Activated T-cell treated with anti-CD3 and anti-CD28 coated beads for 24 hours (primary cell): ENCODE measurements at places on chromosomes 7 and 10.

DNA sequence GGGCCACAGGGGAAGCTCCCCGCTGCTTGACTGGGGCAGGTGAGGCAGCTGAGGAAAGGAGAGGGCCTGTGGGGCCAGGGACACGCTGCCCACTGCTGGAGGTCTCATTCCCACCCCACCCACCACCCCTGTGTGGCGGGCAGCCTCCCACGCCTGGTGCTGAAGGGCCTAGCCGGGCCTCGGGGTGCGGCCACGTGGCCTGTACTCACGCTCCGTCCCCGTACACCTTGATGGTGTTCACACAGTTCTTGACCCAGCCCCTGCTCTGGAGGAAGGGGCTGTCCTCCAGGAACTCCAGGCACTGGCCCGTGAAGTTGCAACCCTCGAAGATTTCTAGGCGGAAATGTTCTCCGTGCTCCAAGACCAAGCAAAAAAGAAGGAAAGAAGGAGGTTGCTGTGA is 4.0 kb downstream of the CRYGN start:
- no peak for DNase-seq

DNA sequence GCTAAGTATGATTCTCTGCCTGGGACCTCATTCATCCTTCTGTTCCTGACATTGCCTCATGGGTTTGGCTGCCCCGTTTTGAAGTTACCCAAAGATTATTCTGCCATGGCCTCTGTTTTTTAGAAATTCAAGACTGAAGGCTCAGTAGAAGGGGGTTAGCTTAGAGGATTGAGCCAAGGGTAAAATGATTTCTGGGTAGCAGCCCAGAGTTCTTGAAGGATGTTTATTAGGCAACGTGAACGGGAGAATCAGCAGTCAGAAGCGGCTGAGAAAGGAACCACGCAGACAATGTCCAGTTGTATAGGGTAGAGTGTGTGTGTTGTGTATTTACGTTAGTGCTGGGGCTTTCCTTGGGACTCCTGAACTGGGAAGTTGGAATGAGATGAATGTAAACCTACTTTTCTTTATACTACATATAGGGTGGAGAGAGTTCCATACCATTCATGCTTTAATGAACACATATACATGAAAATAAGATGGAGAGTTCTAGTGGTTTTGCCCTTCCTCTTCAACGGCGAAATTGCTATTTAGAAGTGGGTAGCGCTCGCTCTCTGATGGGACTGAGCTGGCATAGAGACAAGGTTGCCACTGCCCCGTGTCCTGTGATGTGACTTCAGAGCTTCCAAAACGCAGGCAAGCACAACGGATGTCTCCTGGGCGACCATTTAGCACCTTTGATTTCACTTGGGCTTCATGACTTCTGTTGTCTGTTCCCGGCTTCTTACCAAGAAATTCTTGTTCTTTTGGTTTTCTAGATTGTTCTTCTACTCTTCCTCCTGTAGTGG is 35.0 kb upstream of the IL15RA start:
- DNase-seq: no peak

DNA sequence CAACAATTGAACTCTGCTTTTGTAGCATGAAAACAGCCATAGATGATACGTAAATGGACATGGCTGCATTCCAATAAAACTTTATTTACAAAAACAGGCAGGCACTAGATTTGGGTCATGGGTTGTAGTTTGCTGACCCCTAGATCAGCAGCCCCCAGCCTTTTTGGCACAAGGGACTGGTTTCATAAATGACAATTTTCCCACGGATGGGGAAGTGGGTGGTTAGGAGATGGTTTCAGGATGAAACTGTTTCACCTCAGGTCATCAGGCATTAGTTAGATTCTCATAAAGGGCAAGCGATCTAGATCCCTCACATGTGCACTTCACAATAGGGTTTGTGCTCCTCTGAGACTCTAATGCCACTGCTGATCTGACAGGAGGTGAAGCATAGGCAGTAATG is 16.5 kb upstream of the ANK3 start:
- DNase-seq: no peak

DNA sequence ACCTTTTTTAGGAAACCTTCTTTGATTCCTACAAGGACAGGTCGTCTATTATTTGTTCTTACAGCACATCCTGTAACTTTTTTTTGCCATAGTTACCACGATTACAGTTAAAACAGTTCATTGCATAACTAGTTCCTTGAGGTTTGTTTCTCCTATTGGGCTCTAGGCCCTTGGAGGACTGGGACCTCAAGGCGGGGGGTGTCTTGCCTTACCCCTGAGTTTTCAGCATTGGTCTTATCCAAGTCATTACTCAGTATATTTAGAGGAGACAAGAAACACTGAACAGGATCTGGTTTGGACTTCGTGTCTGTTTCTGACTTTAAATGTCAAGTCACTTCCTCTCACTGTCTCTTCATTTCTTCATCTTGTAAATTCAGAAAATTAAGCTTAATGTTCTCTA is 369.8 kb downstream of the SDK1 start:
- DNase-seq: no peak
